NT2/D1 (cell line): ENCODE measurements at places on chromosomes 2 and 18.

- no peak for DNase-seq
Measured at GRCh38 chr2:57597940-57598339, 448.7 kb upstream of the VRK2 start.

GRCh38 chr18:13241893-13242175 lies 23.3 kb downstream of the LDLRAD4 start:
- no peak for DNase-seq

DNA sequence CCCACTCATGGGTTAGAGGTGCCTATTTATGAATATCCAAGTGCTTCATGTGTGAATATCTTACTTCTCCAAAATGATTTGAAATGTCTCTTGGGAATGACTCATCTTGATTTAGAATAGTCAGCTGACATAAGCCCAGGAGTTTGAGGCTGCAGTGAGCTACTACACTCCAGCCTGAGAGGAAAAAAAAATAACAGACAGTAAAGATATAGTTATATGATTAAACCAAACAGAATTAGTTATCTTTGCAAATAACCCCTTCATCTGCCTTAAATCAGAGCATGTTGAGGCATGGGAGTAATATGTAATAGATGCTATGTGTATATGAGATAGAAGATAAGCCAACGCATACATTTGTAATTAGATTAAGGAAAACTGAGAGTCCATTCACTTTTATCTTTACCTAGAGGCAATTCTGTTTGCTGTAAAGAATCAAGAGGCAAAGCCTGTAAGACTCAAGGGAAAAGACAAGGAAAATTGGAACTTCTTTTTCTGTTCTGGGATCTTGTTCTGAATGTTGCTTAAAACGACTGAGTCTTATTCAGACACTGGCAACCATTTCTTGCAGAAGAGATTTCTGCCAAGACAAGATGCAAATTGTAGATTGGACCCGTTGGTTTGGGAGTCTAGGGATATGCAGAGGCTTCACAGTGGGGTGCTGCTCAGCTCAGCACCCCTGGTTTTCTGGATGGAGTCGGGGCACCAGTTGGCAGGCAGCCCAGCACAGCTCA lies 104.4 kb downstream of the LIPG start:
- no peak for DNase-seq

DNA sequence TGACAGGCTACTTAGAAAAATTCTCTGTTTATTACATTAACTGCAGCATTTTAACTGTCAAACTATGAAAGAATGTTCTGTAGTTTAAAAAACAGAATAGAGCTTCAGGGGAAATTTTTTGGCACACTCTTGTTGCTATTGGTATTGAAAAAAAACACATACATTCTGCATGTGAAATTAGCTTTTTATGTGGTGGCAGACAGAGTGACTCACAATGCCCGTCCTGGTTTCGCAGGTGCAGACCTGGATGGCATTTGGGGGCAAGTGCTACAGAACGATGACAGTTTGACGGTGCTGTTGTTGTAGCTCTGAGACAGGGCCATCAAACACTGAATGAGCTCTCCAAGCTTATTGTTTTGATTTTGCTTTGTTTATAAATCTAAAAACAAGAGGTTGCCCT lies 105.0 kb upstream of the MAP3K20 start:
- no peak for DNase-seq

DNA sequence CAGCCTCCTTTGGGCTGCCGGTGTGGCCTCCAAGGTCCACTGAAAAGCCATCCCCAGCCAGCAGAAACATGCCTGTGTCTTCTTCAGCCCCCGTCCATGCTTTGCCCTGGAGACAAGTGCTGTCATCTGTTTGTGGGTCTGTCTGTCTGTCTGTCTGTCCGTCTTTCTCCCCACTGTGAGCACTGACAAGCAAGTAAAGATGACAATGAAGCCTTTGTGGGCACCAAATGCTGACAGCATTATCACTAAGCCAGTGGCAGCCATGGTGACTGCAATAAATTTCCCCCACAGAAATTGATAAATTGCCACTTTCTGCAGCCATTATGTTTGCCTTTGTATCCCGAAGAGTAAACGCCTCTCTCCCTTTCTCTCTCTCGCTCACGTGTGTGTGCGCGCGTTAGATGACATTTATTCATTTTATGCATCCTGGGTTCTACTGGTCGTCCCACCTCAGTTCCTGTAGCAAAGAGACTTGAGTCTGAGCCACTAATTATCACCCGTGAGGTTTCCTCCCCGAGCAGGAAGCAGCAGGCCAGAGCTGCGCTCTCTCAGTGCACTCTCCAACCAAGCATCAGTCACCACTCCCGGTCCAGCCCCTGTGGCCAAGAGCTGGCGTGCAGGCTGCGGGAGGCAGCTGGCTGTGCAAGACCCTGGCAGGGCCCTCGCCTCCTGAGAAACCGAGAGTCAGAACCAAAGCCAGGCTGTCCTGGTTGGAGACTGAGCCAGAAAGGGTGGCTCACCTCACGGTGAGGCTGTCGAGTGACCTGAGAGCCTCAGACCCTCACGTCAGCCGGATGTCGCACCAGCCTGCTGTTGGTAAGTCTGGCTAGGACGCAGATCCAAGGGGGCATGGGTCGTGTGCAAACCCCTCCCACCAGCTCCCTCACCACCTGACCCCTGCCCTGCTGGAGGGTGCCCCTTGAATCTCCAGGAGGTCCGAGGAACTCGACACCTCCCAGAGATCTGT lies 6.9 kb downstream of the STEAP3 start:
- DNase-seq, result no peak

- no peak for DNase-seq
Measured at GRCh38 chr2:23566241-23567142, 181.5 kb downstream of the KLHL29 start.

DNA sequence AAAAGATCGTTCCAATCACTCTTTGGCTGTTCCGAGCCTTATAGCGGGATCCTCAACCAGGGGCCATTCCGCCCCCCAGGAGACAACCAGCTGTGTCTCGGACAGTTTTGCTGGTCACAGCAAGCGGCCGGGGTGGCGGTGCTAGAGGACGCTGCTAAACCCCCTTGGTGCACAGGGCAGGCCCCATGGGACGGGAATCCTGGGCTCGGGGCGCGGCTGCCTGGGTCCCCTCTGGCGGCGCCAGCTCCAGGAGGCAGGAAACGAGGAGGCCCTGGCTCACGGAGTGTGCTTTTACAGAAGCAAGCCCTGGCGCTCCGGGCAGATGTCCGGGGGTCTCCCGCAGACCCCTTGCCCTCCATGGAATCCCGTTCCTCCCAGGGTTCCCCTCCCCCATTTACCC lies 22.1 kb downstream of the SCYGR8 start:
- DNase-seq, result no peak

DNA sequence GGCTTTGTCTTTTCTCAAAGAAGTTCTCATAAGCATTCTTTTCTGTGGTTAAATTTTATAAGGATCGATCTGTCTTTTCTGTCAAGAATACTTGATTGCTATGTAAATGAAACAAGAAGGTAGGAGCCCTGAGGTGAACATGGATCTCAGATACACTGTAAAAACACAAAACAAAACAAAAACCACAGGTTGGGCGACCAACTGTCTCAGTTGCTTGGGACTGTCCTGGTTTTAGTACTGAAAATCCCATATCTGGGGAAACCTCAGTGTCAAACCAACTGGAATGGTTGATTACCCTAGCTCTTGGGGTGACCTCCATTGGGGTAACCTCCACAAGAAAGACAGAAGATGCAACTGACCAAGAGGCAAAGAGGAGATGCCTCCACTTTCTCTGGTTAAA lies 55.8 kb upstream of the TMEM178A start:
- DNase-seq, result no peak

- DNase-seq, result no peak
Measured at GRCh38 chr2:212939777-212940531, 211.5 kb downstream of the IKZF2 start.

DNA sequence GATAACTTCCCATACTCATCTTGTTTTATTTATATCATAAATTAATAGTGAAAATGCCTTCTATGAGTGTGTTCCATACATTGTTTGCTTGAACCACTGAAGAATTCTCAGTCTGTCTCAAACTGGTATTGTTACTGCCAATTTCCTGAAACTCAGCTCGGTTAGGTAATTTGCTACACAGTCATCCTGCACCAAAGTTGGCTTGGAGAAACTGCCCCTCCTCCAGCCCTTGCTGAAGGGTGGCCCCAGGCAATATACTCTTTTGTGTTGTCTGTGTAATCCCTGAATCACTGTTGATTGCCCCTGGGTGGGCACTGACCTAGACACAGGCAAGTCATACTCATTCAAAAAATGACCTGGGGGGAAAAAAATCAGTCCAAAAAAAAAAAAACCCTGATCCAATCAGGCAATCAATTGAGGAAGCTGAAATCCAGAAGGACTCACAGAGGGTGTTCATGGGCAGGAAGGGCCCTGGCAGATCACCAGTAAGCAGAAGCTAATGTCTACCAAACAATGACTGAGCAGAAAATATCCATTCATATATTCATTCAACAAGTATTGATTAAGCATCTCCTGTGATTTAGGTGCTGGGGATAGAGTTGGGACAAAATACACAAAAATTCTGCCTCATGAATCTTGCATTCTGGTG lies 3.8 kb upstream of the SESTD1 start:
- peak; percentile 33 for DNase-seq

DNA sequence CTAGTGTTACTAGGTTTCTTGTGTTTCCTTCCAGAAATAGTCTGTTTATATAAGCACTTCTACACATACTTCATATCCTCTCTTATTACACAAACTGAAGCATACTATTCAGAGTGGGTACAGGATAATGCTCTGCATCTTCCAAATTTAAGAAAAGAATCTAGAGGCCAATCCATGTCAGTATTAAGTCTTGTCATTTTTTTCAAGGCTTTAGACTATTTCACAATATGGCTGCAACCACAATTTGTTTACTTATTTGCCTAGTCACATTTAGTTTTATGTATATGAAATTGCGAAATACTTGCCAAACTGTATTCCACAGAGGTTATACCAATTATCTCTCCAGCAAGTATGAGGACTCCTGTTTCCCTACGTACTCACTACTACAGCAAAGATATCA lies 27.9 kb downstream of the IWS1 start:
- DNase-seq, result no peak

GRCh38 chr18:22559414-22560274 lies 141.9 kb upstream of the CTAGE1 start:
- DNase-seq, result no peak

GRCh38 chr2:176251928-176252327 lies 17.3 kb upstream of the MTX2 start:
- no peak for DNase-seq

- no peak for DNase-seq
Measured at GRCh38 chr2:72803151-72803550, 22.7 kb downstream of the EXOC6B start.

GRCh38 chr2:147214914-147215313 lies 629.9 kb upstream of the ACVR2A start:
- no peak for DNase-seq

DNA sequence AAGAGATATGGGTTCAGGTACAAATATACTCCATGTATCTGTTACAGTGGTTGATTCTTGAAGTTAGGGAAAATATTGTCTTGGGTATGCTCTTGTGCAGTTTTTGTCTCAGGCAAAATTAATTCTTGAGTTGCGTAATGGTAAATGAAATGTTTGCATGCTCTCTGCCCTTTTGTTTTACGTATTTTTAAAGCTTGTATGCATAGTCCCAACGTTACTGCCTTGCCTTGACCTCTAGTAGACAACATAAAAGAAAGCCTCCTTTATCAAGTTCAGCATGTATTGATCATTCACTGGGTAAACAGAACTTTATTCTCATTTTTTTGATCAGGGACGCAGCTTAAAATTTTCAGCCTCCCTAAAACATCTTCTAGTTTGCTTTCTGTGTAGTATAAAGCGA lies 283.1 kb downstream of the THSD7B start:
- no peak for DNase-seq

- no peak for DNase-seq
Measured at GRCh38 chr18:23495723-23496440, 7.4 kb upstream of the RMC1 start.

- DNase-seq, result no peak
Measured at GRCh38 chr2:99380376-99381010, 43.3 kb downstream of the EIF5B start.

GRCh38 chr18:75003764-75004690 lies 204.9 kb downstream of the PTGR3 start:
- DNase-seq, result no peak

DNA sequence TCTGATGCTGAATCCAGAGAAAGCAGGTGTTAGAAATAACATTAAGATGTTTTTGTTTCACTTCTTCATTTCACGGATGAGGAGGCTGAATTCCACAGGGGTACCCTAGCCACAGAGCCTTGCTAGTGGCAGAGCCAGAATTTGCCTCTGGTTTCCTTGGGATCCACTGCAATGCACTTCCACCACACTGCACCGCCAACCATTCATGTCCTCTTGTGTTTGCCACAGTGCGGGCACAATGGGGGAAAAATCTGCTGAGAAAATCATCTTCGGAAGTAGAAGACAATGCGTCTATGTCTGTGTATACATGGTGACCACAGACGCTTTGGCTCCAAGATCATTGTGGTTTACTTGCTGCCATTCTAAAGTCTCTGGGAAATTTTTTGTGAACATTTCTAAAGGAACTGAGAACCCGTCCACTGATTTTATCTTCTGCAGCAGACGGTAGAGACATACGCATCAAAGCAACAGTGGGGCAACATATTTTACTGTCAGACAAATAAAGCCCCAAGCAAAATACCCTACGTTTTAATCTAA lies 14.9 kb downstream of the ICOS start:
- DNase-seq, result no peak

GRCh38 chr2:133975676-133976428 lies 278.0 kb upstream of the MGAT5 start:
- DNase-seq, result no peak

DNA sequence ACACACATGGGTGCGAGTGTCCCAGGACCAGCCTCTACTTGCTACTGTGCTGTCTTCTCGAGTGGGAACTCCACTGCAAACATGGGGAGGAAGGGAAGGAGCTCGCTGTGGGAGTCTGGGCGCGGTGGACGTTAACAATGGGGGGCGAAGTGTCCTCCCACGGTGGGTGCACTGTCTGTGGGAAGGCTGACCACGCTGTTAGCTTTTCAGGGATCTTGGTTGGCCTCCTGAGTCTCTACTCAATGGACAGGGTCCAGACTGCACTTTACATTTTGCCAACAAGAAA lies 146.7 kb downstream of the MBP start:
- no peak for DNase-seq

- DNase-seq, result no peak
Measured at GRCh38 chr18:76538846-76539245, 43.8 kb upstream of the ZNF516 start.

DNA sequence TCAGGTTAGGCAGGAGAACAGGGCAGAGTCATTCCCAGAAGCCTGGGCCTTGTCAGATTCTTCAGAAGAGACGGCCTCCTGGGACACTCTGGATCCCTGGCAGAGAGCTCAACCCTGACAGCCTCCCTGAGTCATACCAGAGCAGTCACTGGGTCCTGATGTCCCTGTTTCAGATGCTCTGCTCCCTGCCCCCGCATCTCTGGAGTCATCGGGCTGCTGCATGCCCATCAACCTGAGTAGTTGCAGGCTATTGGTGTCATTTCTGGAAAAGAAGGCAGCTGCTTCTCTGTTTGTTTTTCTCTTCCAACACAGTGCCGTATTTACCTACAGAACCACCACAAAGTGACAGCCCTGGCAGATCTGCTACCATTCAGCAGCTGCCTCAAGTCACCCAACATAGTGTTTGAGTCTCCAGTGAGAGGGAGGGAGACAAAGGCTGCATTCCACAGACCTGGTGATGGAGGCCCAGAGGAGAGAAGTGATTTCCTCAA lies 145.1 kb downstream of the B3GNT2 start:
- DNase-seq, result no peak

- no peak for DNase-seq
Measured at GRCh38 chr2:15768615-15769014, 171.7 kb upstream of the MYCN start.

- no peak for DNase-seq
Measured at GRCh38 chr2:63465633-63466032, 122.6 kb downstream of the WDPCP start.
